ENCODE measurements at places on chromosomes 11 and 22.

GRCh38 chr11:120550007-120550406 lies 38.5 kb downstream of the GRIK4 start:
- DNase-seq, result no peak

DNA sequence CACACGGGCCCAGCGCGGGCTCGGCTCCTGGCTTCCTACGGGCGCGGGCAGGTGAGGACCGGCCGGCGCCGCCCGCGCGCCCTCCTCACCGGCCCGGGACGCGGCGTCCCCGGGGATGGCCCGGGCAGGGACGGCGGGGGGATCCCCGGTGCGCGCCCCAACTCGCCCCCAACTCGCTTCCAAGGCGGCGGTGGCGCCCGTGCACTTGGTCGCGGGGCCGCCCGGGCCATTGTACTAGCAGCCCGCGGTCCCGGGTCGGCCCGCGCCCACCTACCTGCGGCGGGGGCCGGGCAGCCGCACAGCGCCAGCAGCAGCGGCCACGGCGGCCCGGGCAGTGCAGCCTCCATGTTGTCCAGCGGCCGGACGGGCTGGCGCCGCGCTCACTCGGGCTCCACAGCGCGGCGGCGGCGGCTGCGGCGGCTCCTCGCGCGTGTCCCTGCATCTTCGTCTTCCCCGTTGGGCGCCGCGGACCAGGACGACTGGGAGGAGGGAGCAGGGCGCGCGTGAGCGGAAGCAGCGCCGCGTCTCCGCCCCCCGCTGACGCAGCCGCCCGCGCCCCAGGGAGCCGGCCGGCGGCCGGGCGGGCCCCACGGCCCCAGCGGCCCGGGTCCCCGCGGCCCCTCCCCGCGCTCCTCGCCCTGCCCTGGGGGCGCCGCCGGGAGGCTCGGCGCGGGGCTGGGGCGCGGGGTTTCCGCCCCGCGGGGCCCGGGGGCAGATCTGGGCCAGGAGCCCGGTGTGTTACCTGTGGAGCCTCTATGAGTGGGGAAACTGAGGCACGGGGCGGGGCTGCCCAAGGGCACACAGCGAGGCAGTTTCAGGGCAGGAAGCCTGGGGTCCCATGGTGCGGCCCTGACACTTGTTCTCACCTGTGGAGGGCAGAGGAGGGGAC lies 159.3 kb upstream of the GRK3 start:
- peak; percentile 73 for DNase-seq

GRCh38 chr11:117490911-117491310 lies 163.3 kb downstream of the CEP164 start:
- DNase-seq, result no peak

DNA sequence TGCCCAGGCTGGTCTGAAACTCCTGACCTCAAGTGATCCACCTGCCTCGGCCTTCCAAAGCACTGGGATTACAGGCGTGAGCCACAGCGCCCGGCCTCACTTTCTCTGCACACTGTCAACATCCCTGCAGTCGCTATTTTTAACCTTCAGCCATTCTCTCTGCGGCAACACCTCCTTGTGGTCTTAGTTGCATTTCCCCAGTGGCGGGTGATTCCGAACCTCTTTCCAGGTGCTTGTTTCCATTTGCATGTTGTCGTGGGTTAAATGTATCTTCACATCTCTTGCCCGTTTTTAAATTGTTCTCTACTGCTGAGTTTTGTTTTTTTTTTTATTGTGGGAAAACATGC lies 2.2 kb upstream of the SCT start:
- no peak for DNase-seq

GRCh38 chr11:130592056-130592455 lies 143.6 kb downstream of the ADAMTS15 start:
- DNase-seq, result no peak

DNA sequence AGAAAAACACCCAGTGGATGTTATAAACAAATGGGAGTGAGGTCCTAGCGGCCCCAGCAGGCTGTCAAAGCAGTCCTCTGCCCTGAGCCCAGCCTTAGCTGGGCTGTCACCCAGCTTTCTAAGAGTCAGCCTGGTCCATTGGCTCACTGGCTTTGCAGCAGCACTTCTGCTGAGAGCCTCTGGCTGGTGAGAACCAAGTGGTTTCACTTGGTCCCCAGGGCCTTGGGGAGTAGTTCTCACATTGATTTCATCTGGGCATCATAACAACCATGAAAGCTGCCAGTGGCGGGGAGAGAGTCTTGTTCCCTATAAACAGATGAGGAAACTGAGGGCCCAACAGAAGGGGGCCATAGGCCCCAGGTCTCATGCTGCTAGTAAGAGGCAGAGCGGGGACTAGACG lies 11.4 kb downstream of the SEC14L6 start:
- no peak for DNase-seq

GRCh38 chr22:19632668-19633148 lies 81.6 kb upstream of the SEPTIN5 start:
- DNase-seq, result no peak

DNA sequence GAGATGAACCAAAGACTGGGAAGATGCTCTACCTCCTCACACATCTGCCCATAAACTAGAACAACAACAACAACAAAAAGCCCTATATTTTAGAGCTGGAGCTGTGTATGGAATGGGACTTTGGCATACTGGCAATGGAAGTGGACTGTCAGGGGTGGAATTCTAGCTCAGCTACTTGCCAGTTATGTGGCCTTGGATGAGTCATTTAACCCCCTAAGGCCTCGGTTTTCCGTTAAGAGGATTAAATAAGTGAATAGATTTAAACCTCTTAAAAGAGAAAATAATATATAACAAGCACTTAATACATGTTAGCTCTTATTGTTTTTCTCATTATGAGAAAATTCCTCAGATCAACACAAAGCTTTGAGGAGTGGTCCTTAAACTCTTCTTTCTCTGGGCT lies 195.0 kb downstream of the KIF18A start:
- no peak for DNase-seq

DNA sequence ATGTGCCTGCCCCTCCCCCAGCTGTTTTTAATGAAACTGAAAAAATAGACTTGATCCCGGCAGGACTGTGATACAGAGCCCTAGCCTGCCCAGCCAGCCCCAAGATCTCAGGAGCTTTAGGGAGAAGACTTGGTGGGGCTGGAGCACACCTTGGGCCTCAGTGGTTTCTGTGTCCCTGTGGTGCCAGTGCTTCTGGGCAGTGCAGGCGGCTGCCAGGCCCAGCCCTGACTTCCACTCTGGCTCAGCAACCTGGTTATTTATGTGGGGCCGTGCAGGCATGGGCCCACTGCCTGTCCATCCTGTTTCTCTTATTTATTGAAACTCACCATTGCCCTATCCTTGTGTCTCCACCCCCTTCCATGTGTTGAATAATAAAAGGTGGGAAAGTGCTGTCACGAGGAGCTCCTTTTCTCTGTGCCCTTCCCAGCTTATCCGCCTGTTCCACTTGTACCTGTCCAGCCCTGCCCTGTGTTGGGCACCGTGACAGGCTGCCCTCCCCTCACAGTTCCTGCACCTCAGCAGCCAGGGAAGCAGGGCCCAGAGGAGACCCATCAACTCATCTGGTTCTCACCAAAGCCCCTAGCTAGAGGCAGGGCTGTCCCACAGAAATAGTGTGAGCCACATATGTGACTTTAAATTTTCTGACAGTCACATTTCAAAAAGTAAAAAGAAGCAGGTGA lies 20.2 kb downstream of the RELT start:
- no peak for DNase-seq

- no peak for DNase-seq
These were observed 126.0 kb downstream of the SWAP70 start for GRCh38 chr11:9789910-9790309.

DNA sequence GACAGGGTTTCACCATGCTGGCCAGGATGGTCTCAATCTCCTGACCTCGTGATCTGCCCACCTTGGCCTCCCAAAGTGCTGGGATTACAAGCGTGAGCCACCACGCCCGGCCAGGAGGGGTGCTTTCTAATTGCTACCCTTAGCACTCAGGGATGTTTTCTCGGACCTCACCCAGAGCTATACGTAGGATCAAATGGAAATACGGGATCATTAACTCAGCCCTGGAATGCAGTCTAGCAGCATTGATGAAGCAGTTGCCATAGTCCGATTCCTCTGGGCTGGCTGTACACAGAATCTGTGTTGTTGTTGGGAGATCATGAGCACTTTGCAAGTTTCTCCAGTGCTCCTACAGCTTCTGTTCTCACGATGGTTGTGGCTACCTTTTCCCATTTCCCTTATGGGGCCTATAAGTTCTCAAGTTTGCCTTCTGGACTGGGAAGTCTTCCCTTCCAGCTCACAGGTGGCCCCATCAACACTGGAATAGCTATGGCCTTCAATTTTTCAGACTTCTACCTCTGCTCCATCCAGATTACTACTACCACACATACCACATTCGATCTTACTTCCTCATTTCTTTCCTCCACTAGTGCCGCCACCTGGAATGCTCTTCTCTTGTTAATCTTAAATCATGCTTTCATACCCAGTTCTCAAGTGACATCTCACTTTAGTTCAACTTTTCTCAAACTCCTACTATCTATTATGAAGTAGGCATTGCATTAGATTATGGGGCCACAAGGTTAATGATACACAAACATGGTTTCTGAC lies 16.1 kb upstream of the PCF11 start:
- DNase-seq, result no peak

- DNase-seq, result no peak
These were observed 45.3 kb downstream of the SGSM3 start for GRCh38 chr22:40415531-40416266.

DNA sequence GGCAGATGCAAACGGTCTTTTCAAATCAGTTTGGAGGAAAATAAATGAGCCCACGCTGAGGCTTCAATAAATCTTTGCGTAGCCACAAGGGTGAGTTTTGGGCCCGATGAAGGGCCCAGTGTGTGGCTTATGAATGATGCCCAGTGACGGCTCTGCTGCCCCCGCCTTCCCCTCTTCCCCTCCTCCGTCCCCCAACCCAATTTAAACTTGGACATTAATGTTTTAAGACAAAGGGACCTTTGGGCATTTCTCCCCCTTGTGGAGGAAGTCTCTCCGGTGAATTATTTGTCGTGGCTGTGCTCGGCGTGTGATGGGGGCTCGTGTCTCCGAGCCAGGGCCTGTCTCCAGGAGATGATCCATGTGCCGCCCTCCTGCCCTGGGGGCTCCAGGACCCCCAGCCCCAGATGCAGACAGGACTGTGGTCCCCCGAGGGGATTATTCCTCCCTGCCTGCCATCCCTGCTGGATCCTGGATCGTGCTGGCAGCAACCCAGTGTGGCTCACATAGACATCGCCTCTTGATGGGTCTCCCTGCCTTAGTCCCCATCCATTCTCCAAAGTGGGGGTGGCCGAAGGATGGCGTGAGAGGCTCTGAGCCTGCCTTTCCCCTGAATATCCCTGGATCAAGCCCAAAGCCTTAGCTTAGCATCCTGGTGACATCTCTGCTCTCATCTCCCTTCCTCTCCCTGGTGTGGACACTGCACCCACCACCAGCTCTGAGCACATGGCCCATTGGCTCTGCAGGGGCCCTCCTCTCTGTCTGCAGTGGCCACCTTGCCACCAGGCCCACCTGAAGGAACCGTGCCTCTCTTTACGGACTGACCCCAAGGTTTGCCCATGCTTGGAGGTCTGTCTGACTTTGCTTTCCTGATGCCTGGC lies 56.4 kb downstream of the SMIM38 start:
- DNase-seq, result no peak

DNA sequence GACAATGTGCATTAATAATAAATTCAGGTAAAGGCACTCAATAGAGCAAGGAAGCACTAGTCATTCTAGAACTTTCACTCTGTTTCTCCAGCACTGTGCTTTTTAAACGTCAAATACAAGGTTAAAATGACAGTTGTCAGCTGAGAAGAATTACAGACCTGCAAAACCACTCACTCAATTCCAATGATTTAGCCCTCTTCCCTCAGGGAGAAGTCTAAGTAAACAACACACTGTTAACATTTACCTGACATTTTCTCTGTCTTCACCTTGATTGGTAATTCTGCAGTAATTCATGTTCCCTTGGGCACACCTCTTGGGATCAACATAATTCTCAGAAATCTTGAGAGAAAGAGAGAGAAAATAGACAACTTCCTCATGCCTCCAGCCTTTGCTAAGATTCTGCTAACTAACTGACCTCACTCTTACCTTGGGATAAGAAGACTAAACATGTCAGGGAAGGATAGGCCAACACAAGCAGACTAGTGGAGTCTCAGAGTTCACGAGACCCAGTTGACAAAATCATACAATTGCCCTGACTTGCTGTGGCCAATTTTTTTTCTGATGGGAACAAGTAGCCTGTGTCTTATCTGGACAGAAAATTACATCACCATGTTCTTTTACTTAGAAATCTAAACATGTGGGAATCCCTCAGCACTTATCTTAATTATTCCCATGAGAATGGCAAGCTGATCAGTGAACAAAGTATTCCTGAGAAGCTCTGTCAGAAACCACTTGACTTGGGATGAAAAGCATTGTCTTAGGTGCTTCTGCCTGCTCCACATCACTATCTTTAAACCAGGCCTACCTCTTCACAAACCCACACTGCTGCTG lies 516.8 kb upstream of the FAT3 start:
- DNase-seq, result no peak

- no peak for DNase-seq
These were observed 926.3 kb downstream of the BRD1 start for GRCh38 chr22:48901324-48901723.

GRCh38 chr11:18696638-18697225 lies 1.8 kb upstream of the TMEM86A start:
- no peak for DNase-seq

GRCh38 chr11:108289699-108290098 lies 66.8 kb downstream of the ATM start:
- DNase-seq, result no peak

DNA sequence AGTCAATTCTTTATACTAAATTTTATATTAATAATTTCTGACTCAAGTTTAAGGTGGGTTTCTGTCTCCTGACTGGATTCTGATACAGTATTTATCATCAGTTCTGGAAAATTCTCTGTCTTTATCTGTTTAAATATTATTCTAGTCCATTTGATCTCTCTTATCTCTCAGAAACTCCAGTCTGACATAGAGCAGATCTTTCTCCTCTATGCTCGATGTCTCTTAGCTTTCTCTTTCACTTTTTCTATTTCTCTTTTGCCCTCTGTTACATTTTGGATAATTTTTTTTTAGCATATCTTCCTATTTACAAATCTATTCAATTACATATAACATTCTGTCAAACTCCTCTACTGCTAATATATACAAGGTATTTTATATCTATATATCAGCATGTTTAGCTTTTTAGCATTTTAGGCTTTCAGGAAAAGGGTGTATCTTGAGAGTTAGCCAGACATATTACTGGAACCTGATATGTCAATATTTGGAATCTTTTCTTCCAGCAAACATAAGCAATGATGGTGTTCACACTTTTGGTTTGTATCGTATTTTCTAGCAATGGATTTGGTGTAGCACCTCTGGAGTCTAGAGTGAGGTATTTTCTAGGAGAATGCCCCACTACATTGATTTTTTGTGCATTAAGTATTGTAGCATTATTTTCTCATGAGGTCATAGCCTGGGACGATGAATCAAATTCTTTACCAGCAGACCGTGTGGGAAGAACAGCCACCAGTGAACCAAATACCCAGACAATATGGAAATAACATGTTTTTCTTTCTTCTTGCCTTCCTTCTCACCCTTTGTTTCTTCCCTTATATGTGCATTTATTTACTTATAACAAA lies 4.1 kb upstream of the NNMT start:
- DNase-seq, result no peak

DNA sequence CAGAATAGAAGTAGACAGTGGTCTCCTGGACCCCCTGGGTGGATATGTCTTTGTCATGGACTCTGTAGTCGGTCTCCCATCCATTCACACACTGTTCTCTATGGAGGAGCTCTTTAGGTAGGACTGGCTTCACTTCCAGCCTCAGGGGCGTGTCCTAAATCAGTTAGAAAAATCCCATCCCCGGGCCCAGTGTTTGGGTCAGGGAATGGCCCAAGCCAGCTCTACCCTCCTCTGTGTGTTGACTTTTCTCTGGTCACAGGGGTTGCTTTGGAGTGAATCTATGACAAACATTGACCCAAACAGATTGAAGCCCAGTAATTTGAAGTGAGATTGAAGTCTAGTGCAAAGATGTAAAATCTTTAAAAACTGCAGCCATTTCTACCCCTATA lies 34.0 kb downstream of the WEE1 start:
- DNase-seq, result no peak
